Brain pericyte (primary cell): ENCODE measurements at places on chromosomes 2 and 18.

DNA sequence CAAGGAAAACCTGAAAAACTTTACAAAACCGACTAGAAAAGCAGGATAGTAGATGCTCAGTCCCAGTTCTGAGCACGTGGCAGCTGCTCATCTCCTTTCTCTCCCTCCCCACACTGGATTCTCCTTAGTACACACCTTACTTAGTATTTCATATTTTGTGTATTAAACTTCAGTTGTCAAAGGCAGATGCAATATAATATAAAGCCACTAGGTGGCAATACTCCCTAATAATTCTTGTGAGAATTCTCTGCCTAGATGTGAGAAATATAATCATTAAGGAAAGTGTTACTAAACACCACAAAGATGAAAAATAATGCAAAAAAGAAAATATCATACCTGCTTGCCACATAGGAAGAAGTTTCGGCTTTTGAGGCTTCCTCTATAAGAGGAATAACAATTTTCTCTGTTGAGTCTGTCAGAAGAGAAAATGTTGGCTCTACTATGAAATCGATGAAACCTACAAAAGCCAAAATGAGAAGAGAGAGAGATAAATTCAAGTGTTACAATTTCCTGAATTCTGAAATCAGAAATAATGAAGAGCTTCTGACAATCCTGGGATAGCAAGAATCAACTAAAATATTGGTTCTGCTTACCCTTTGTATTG is 200.6 kb downstream of the PPP1R1C start:
- DNase-seq: no peak

- no peak for DNase-seq
Measured at GRCh38 chr2:126769118-126769517, 113.2 kb downstream of the GYPC start.

- DNase-seq: peak; percentile 40
Measured at GRCh38 chr2:26184555-26185303, 11.8 kb downstream of the GAREM2 start.

DNA sequence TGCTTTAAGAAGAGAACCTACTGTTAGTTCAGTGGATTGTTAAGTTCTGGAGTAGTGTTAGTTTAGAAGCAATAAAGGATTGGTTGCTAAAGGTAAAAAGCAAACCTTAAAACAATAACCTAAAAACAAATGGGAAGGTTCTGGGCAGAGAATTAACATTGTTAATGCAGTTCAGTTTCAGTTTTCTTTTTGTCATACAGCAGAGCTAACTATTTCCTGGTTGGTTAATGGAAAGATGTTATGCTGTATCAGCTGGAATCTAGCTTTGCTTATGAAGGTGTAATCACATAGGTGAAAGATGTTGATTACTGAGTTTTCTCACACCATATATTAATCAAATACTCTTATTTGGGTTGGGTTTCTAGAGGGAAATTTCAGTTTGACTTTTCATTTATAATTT is 23.8 kb downstream of the SMAD4 start:
- DNase-seq: no peak

- DNase-seq: no peak
Measured at GRCh38 chr2:10222-10875, 36.0 kb downstream of the FAM110C start.

DNA sequence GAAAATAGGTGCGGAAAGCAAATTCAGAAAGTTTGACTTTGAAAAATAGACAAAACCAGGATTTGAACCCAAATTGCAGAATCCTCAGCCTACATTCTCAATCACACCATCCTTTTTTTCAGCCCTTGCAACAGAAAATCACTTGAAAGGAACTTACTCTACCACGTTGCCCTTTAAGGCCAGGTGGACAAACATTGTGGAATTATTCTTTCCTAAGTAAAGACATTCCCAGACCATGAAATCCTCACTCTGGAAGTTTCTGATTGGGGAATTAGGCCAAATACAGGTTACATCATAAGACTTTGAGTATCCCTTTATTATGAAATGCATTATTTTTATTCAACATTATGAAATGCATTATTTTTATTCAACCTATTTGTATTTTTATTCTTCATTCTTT is 259.4 kb downstream of the RAD51AP2 start:
- no peak for DNase-seq

- no peak for DNase-seq
Measured at GRCh38 chr2:14861181-14861580, 228.7 kb downstream of the LRATD1 start.

GRCh38 chr2:193847991-193848390 is 1653.3 kb upstream of the TMEFF2 start:
- no peak for DNase-seq

DNA sequence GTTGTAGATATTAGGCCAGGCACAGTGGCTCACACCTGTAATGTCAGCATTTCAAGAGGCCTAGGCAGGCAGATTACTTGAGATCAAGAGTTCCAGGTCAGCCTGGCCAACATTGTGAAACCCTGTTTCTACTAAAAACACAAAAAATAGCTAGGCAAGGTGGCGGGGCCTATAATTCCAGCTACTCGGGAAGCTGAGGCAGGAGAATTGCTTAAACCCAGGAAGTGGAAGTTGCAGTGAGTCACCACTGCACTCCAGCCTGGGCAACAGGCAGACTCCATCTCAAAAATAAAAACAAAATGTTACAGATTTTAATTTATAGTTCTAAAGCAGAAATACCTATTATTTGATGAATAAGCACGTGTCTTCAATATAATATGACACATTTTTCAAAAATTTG is 65.6 kb upstream of the UBXN4 start:
- no peak for DNase-seq

DNA sequence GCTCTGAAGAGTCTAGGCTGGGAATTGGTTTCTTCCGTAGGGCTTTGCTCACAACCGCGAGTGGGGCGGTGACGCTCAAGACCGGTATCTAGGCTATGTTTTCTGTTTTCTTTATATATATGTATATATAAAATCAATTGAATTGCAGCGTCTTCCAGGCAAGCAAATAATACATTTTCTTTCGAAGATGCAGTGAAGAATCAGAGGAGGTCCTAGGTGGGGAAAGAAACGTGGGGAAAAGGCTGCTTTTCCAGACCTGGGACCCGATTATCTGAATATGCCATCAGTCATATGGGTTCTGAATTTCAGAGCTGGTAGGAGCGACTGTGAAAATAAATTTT is 714 bp upstream of the SCN9A start:
- DNase-seq: no peak

- no peak for DNase-seq
Measured at GRCh38 chr2:42072349-42073118, 24.7 kb downstream of the PKDCC start.

- no peak for DNase-seq
Measured at GRCh38 chr2:231612109-231612455, 19.4 kb downstream of the TEX44 start.

DNA sequence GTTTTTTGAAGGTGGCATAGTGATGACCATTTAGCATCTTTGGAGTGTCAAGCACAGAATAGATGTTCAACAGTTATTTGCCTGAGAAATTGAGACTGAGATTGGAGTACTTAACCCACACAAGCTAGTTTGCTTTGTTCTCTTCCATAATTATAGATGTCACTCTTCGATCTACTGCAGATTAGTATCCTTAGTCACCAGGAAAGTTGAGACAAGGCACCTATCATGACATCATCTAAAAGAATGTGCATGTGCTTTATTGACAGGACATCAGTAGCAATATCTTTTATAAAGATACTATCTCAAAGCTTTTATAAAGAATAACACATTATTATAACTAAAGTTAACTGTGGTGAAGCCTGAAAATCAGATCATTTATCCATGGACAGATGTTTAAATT is 6.4 kb downstream of the VRK2 start:
- DNase-seq: no peak

- DNase-seq: no peak
Measured at GRCh38 chr2:107282135-107282534, 396.2 kb upstream of the ST6GAL2 start.

GRCh38 chr2:44555700-44556099 is 194.0 kb downstream of the CAMKMT start:
- no peak for DNase-seq

DNA sequence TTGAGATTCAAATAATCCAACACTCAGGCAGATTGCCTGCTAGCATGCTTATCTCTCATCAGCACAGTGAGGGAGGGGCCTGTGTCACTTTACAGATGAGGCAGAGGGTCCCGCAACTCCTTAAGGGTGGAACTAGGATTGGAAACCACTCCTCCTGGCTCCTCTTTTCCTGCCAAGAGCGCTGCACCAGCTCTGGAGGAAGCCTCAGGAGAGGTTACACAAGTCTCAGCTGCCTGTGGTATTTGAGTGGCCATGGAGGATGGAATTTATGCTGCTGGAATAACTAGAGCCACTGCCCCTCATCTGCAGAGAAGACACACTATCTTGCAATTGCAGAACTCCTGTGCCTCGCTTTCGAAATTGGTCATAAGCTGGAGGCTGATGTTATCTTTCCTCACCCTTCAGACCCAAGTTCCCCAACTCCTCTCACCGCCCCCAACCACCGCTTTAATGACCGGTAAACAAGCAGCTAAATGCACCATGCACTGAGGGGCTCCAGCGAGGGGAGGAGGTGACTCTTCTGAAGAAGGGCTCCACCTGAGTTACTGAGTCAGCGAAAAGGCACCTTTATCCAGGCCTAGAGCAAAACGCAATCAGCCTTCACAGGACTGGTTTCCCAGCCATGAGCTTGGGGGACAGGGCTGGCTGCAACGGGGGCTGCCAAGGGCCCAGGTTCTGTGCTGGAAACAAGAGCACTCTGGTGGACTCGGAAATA is 245.8 kb downstream of the SOX11 start:
- no peak for DNase-seq

GRCh38 chr2:169663247-169663646 is 31.0 kb downstream of the CFAP210 start:
- no peak for DNase-seq

DNA sequence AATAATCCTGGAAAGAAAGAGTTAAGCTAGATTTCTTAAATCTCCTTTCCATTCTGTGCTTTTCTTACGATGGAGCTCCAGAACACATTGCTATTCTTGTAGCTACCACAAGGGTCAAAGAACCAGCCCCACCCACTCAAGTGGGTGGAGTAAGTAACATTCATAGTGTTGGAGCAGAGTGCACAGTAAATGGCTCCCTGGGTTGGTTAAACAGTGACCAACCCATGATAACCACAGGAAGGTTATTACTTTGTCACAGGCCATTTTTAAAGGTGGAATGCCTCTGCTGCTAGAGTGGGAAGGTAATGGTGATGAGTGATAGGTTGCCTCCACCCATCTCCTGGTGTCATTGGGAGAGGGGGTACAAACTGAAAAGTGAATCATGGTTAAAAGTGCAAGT is 13.9 kb downstream of the ARPC2 start:
- no peak for DNase-seq

DNA sequence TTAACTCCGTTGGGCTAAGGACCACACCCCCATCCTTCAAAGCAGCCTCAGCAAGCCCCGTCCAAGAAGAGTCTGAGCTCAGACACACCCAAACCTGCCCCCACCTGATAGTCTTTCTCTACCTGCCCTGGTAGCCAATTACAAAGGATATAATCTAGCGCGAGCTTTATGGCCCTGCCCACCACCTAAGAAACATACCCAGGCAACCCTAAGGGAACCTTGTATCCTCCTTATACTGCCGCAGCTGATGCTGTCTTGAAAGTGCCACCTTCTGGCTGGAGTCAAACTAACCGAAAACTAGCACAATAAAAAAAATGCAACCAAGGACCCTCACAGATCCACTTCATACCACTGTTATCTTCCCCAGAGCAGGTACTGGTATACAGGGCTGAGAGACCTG is 628.3 kb upstream of the REG3G start:
- no peak for DNase-seq

- DNase-seq: no peak
Measured at GRCh38 chr2:188068093-188068492, 223.6 kb upstream of the GULP1 start.
